ENCODE measurements at places on chromosomes 3 and 15.

DNA sequence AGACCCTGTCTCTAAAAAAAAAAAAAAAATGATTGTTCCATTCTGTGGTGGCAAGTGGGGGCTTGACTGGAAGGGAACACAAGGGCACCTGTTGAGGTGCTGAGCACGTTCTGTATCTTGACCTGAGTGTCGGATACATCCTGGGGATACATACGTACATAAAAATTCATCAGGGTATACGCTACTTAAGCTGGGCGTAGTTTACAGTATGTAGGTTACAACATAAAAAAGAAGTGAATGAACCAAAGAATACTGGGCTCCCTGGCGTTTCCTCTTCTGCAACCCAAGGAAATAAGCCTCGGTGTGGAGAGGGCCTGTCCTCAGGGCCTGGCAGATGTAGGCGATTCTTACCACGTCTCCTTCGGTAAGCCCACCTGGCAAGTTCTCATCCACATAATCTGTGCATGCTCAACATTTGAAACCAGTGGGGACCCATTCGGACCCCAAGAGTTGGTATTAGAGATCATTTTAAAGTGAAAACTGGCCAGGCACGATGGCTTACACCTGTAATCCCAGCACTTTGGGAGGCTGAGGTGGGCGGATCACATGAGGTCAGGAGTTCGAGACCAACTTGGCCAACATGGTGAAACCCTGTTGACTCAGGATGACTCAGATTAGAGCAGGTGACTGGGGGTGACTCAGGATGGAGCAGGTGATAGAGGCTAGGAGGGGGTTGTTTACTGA lies 5.1 kb upstream of the MUC20 start:
- no peak for DNase-seq

DNA sequence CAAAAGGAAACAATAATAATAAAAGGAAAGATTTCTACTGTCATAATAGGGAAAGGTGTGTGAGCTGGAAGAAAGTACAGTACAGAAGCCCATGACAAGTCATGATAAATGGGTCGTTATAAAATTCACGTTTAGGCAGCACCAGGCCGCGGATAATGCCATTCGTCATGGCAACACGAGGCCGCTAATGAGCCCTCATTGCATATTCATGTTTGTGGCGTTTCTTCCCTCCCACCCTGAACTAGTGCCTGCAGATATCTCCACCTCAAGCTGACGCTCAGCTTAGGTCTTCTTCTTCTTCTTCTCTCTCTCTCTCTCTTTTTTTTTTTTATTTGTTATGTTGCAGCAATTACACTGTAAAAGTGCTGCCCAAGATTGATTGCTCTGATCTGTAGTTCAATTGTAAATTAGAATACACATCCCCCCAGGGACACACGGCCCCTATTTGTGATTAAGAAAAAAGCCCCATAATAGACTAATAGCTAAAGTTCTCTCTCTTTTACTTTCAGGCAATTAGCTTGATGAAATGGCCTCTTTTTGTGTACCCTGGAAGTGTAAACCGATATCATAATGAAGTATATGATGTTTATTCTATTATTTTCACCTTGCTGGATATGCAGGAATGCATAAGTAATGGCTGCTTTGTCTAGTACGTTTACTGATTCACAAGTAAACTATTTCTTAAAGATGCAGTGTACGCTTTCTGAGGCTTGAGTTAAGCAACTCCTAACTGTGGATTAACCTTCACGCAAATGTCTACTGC lies 61.9 kb upstream of the NR2F2 start:
- DNase-seq = no peak

DNA sequence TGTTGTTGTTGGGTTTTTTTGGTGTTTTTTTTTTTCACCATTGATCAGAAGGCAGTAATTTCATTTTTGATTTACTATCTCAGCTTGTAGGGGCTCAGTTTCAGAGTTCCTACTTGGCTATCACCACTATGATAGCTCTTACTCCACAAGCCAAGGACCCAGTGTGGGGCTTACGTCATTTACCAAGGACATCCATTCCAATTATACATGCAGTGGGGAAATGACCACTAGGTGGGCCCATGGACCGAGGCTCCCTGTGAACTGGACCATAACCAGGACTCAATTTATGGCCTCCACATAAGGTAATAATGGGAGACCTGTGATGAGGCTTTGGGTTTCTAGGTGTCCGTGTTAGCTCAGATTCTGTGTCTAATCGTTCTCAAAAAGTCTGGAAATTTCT lies 67.5 kb upstream of the CACNA1D start:
- DNase-seq = no peak

- no peak for DNase-seq
Observed at GRCh38 chr3:14524311-14524711, 15.8 kb downstream of the GRIP2 start.

GRCh38 chr3:11140713-11141104 lies 13.6 kb upstream of the HRH1 start:
- DNase-seq = no peak

DNA sequence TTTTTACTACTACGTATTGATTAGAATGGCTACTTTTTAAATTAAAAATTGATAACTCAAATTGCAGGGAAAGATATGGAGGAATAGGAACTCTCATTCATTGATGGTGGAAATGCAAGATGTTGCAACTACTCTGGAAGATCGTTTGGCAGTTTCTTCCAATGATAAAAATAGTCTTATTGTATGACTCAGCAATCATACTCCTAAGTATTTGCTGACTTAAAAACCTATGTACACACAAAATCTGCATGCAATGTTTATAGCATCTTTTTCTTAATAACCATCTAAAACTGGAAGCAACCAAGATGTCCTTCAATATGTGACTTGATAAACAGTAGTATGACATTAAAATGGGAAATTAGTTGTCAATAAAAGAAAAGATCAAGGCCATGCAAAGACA lies 87.4 kb upstream of the LRRC3B start:
- DNase-seq = no peak

DNA sequence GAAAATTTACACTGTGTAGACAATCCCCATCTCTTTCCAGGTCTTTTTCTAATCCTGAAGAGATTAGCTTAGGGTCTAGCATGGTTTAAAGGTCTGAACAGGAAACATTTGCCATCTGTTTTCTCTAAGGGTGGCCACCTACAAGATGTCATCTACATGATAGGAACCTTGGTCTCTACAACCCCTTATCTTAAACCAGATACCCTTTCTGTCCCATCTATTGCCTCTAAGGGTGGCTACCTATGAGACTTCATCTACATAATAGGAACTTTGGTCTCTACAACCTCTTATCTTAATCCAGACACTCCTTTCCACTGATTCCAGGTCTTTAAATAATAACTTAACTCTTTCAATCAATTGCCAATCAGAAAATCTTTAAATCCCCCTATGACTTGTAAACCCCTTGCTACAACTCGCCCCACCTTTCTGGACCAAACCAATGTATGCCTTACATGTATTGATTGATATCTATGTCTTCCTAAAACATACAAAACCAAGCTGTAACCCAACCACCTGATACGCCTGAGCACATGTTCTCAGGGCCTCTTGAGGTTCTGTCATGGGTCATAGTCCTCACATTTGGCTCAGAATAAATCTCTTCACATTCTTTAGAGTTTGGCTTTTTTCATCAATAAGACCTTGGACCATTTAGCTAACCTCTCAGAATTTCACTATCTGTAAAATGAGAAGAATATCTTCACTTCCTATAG lies 605.0 kb downstream of the TUSC7 start:
- DNase-seq = no peak

DNA sequence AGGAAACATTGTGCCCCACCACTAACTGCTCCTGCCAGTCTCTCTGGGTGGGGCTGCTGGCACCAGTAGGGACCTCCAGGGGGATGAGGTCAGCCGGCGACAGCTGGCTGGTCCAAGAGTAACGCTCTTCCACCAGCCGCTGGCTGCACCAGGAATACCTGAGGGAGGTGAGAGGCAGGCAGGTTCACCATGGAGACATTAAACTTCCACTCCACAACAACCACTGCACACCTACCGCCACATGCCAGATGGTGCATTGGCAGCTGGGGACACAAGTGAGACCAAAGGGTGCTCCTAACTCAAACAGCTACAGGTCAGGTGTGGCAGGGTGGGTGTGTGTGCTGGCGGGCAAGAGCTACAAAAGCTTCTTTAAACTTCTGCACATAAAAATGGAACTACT lies 4.5 kb downstream of the POLG start:
- DNase-seq = no peak

DNA sequence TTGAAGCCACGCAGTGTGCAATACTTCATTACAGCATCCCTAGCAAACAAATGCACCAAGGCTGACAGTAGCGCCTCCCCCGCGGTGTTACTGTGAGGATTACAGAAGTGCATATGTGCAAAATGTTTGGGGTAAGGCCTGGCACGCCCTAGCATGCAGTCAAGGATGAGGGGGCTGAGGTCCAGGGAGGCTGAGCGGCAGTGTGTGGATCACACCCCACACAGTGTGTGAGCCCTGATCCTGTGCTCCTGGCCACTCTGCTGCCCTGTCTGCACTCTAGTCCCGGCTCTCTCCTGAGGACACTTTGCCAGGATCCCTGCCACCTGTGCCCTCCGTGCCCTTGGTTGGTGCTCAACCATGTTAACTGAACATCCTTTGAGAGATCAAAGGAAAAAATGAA lies 71.3 kb downstream of the WNT7A start:
- DNase-seq = no peak

GRCh38 chr3:76685858-76686257 lies 354.0 kb upstream of the ROBO2 start:
- no peak for DNase-seq

GRCh38 chr3:54008744-54009143 lies 113.6 kb upstream of the CACNA2D3 start:
- no peak for DNase-seq

DNA sequence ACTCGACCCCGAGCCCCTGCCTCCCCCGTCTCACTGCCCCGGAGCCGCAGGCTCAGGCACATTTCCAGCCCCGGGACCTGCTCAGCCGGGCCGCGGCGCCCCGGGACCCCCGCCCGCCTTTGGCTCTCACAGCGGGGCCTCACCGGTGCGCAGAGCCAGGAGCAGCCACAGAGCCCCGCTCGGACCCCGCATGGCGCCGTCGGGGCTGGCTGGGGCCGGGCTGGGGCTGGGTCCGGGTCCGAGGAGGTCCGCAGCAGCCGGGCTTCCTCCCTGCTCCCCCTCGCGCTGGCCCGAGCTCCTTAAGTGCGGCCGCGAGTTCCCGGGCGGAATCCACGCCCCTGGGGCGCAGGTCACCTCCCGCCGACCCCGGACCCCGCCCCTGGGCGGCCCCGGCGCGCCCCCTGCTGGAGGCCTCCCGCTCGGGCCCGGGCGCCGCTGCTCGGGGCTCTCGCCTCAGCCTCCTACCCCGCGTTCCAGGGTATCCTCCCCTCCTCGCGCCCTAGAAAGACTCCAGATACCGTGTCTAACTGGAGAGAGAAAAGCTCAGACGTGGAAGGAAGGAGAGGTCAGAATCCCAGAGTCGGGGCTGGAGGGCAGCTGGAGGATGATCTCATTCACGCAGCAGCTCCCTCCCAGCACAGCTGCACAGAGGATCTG lies at the start of gene MELTF:
Gene MELTF (minus strand): TSS at position 307 of the 657 bp plus-strand sequence. CDS start 115 bp downstream, at position 192.
- peak; percentile 21 for DNase-seq

- no peak for DNase-seq
Observed at GRCh38 chr3:98020412-98020811, 14.7 kb downstream of the GABRR3 start.

- DNase-seq = no peak
Observed at GRCh38 chr3:124877674-124878073, 9.5 kb downstream of the ITGB5 start.

DNA sequence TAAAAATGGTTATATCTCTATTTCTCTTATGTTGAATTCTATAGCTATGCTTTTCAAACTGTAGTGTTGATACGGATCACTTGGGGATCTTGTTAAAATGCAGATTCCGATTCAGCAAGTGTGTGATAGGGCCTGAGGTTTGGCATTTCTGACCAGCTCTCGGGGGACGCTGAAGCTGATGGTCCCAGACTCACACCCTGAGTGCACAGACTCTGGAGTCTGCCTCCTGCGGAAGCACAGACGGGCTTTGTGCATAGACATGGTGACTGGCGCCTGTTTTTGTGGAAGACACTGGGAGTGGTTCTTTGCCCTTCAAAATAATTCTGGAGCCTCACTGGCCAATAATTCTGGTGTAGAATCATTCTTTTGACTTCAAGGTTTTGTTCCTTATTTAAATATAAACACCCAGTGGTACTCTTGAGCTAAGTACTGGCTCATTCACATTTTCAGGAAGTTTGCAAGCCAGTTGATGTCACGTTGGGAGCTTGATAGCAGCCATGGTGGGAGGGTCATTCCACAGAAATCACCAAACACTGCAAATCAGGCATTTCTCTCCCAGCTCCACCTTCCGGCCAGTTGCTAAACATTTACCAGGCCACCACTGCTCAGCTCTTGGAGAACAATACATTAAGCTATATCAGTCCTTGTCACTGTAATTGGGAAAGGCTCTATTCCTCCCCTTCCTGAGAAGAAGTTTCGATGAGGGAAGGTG lies 19.2 kb downstream of the CLDN11 start:
- no peak for DNase-seq

DNA sequence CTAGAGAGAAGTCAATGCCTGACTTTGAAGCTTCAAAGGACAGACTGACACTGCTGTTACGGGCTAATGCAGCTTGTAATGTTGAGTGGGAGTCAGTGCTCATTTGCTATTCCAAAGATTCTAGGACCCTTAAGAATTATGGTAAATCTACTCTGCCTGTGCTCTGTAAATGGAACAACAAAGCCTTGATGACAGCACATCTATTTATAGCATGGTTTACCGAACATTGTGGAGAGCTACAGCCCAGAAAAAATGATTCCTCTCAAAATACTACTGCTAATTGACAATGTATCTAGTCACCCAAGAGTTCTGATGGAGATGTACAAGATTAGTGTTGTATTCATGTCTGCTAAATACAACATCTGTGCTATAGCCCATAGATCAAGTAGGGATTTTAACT lies 262.3 kb downstream of the EPHA6 start:
- no peak for DNase-seq

GRCh38 chr15:99282586-99282985 lies 31.3 kb downstream of the LRRC28 start:
- DNase-seq = no peak

DNA sequence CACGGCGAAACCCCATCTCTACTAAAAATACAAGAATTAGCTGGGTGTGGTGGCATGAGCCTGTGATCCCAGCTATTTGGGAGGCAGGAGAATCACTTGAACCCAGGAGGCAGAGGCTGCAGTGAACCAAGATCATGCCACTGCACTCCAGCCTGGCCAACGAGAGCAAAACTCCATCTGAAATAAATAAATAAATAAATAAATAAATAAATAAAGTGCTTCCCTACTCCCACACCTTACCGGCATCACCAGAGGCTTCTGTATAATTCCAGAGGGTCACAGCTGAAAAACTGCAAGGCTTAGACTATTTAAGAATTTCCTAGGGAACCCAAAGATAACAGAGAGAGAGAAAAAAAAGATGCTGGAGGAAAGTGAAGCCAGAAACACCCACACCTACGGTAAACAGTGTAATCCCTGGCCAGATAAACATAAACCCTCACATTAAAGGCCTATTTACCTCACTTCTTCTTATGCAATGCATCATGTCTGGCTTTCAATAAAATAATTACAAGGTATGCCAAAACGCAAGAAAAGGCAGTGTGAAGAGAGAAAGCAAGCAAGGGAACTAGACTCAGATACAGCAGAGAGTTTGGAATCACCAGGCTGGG lies 15.0 kb upstream of the TRPM1 start:
- DNase-seq = no peak
